ENCODE measurements at places on chromosomes 11 and 22. TPM values are rescaled to one million over a fixed set of nuclear protein-coding genes. Genes with fewer than 3 reads are reported as not detected.

DEPDC7 gene
- 9.7 TPM for total RNA-seq

HPX gene
- 0.36 TPM for total RNA-seq

ST14 gene
- not detected for total RNA-seq

NEFH gene
- 1.7 TPM for total RNA-seq

GP1BB gene
- 0.18 TPM for total RNA-seq

PRAME gene
- not detected for total RNA-seq

APOL3 gene
- 1.7 TPM for total RNA-seq

DNA sequence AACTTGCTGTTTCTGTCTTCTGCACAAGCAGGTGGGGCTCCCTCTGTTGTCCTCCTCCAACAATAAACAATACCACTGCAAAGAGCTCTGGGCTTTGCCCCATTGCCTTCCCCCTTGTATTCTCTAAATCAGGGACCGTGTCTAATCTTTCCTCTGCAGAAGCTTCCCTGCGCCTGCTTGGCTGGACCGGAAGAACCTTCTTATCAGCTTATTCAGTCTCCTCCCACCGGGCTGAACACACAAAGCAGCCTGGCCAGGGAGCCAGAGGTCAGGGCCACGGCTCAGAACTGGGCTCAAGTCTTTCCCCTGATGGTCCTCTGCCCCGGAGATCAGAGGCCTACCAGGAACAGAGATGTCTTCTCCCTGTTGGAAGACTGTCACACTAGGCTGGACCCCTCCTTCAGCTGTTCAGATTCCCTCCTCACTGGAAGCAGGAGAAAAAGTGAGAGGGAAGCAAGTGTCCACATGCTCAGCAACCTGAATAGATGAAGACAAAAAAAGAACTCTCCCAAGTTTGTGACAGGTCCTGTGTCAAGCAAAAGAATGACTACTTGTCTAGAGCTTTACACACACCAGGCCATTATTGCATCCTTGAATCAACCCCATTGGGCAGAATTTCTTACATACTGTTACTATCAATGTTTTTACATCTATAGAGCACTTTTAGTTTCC, 63.7 kb downstream of the RAB30 start:
- peak; percentile 24 for DNase-seq

GRCh38 chr22:17633217-17633997, 4.9 kb upstream of the ATP6V1E1 start:
- DNase-seq = peak; percentile 92

DNA sequence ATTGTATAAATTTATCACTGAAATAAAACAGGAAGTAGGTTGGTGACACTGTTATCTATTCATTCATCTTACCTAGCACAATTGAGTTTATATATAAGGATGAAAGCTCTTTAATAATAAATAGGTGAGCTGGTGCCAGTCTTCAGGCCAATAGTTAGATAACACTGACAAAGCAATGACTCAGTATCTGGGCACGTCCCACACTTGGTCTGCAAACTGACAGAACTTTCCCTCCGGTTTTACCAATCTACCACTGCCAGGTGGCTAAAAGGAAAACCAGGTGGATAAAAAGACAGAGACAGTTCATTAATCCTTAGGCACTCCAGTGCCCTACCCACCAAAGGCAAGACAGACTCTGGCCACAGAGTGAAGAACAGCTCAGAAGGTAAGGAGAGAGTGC, 17.6 kb downstream of the DDB1 start:
- no peak for DNase-seq

- DNase-seq = no peak
These were observed 24.0 kb upstream of the MALAT1 start for GRCh38 chr11:65474864-65475263.

GRCh38 chr11:43366677-43367076, 8.0 kb downstream of the TTC17 start:
- peak; percentile 84 for DNase-seq

- DNase-seq = no peak
These were observed 122.8 kb downstream of the HIPK3 start for GRCh38 chr11:33379947-33380346.

DNA sequence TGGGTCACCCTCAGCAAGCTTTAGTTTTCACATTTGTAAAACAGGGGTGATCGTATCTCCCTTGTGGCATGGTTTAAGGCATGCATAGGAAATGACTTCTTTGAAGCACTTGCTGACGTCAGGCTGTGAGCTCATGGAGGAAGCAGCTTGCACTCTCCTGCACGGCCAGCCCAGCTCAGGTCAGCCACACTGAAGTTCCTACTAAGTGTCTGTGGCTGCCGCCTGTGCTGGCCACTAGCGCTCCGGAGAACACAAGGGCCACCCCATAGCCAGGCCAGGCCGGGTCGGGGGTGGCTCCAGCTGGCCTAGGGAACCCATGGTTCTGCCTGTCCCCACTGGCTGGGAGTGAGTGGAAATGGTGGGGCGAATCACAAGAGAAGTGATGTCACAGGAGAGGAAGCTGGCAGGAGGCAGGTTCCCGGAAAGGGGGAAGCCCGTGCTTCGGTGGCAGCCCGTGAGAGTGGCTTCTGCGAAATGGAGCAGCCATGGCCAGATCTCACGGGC, 28.2 kb downstream of the KCTD17 start:
- peak; percentile 76 for DNase-seq

DNA sequence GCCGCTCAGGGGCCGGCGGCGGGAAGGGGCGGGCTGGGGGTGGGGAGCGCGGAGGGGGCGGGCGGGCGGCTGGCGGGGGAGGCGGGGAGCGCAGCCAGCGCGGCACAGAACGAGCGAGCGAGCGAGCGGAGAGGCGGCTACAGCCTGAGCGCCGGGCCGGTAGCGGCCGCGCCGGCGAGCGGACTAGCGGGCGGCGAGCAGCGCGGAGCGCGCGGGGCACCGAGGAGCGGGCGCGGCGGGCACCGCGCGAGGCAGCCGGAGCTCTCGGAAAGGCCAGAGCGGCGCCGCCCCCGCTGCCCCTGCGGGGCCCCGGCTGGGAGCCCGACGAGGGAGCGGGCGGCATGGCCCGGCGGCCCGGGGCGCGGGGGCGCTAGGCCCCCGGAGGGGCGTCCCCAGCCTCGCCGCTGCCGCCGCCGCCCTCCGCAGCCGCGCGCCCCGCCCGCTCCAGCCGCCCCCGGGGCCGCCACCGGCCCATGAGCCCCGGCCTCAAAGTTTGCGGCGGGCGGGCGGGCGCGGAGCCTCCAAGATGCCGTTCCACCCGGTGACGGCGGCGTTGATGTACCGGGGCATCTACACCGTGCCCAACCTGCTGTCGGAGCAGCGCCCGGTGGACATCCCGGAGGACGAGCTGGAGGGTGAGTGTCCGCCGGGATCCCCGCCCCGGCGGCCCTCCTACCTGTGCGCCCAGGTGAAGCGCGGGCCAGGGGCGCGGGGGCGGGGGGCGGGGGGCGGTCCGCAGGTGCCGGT, at the start of gene CABP7:
TSS of gene CABP7 (plus strand) at position 105 of the 747 bp plus-strand sequence. CDS start at position 527, 422 bp downstream.
- DNase-seq = no peak

DNA sequence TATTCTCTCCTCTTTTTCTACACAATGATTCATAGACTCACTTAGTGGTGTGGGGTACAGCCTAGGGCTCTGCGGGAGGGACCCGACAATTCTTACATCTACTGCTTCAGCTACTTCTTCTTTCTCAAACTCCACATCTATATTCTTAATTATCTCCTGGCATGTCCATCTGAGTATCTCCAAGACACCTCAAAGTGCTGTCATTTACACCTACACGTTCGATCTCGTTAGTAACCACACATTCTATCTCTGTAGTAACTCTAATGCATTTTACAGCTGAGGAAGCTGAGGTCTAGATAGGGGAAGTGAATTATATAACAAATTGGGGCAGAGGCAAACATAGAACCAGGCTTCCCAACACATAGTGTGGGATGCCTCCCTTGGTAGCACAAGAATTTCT, 27.7 kb upstream of the RRM1 start:
- DNase-seq = no peak

DNA sequence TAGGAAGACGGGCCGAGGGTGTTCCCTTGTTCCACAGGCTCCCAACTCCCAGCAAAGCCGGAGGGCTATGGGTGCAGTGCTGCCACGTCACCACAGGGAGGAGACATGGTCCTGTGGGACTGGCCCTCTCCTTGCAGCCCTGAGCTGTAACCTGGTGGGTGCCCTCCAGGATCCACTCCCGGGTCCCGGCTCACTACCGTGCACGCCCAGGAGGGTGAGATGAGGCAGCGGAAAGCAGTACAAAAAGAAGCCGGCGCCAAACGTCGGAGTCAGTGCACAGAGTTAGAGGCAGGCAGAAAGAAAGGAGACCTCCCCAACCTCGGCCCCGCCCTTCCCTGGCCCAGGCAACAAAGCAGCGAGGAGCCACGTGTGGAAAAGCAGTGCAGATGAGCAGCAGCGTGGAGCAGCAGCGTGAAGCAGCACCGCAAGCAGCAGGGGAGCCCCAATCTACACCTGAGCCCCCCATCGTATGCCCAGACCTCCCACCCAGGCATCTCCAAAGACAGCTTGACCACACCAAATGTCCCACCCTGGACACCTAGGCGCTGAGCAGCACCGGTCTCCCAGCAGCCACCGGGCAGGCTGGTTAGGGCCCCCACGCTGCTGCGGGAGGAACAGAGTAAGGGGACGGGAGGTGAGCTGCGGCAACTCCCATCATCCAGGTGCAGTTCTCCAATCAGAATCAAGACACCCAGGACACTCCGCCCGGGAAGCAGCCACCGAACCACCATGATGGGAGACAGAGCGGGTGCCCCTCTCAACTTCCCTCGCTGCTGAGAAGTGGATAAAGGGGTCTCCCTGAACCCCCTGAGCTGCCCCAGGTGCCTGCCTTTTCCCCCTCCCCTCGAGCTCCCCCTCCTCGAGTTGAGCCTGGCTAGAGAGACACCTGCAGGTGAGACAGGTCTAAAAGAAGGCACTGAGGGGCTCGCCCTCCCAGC, 28.8 kb downstream of the IGSF9B start:
- peak; percentile 39 for DNase-seq

GRCh38 chr11:46125284-46125683, 4.0 kb upstream of the PHF21A start:
- no peak for DNase-seq

DNA sequence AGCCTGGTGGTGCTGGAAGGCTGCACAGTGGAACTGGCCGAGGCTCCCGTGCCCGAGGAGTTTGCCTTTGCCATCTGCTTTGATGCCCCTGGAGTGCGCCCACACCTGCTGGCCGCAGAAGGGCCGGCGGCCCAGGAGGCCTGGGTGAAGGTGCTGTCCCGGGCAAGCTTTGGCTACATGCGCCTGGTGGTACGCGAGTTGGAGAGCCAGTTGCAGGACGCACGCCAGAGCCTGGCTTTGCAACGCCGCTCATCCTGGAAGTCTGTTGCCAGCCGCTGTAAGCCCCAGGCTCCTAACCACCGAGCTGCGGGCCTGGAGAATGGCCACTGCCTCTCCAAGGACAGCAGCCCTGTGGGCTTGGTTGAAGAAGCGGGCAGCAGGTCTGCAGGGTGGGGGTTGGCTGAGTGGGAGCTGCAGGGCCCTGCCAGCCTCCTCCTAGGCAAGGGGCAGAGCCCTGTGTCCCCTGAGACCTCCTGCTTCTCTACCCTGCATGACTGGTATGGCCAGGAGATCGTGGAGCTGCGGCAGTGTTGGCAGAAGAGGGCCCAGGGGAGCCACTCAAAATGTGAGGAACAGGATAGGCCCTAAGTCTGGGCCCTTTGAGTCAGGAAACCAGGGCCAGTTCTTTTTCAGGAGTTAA, 1.9 kb upstream of the SMDT1 start:
- no peak for DNase-seq

DNA sequence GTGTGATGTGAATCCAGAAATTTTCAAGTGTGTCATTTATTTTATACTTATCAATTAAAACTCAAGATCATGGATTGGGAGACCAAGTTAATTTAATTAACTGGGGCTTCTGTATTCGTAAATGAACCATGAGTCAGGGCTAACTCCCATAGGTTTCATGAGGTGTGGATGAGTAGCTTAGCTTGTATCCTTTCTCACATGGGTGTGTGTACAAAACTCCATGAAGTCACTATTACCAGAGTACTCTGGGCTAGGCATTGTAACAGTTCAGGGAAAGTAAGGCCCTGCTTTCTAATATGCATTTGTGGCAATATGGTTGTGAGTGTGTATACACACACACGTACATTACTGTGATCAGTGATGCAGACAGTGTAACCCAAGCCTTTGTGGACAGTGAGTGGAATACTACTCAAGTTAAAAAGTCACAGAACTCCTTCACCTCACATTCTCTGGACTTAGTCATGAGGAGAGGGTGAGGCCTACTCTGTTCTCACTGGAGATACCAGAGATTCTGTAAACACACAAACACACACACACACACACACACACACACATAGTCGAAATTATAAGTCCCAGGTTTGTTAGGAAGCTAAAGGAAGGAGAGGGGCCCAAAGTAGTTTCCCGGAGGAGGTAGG, 3.5 kb downstream of the CNTF start:
- DNase-seq = peak; percentile 87

GRCh38 chr22:33570110-33570509, 350.2 kb downstream of the LARGE1 start:
- DNase-seq = no peak
